H1 (cell line): ENCODE measurements at places on chromosomes 2 and 18. TPM values are rescaled to one million over a fixed set of nuclear protein-coding genes. Genes with fewer than 3 reads are reported as not detected.

DNA sequence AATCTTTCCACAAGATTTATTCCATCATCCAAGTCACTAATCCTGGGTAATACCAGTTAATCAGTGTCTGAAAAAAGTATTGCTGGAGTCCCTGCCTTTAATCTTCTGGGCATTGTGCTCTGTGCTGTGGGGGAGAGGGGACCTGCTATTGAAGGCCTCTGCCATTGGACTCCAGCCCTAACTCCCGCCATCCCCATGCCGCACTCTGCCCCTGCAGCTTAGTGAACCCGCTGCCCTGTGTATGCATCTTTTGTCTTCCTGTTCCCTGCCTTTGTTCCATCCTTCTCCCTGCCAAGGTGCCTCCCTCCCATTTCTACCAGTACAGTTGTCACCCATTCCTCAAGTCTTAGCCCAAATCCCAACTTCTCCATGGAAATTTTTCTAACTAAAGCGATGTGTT lies 113.8 kb upstream of the EPAS1 start:
- DNase-seq = no peak

GRCh38 chr2:170680172-170680941 lies 34.8 kb upstream of the SP5 start:
- DNase-seq = no peak

- DNase-seq = no peak
Observed at GRCh38 chr18:37012452-37012851, 183.5 kb downstream of the KIAA1328 start.

SCN9A gene
- 6.1 and 6.2 TPM in 2 replicates for total RNA-seq

- no peak for DNase-seq
Observed at GRCh38 chr2:66443979-66444861, 9.3 kb downstream of the MEIS1 start.

TWIST2 gene
- total RNA-seq = 2.1 and 2.6 TPM in 2 replicates

DNA sequence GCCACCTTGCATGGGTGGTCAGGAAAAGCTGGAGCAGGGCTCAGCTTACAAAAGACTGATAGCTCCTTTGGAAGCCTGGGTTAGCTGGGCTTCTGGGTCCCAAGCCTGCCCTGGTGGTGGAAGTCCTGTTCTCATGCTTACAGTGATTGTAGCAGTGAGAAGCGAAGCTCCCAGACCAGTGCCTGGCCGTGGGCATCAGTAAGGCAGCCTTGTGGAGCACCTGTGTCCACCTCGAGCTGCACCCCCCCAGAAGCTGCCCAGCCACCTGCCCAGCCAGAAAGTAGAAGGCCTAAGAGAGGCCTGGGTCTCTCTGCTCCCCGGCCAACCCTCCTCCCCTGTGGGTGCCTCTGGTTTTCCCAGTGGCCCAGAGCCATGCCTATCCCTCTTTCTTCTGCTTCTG lies 10.5 kb downstream of the GLI2 start:
- DNase-seq = no peak

DNA sequence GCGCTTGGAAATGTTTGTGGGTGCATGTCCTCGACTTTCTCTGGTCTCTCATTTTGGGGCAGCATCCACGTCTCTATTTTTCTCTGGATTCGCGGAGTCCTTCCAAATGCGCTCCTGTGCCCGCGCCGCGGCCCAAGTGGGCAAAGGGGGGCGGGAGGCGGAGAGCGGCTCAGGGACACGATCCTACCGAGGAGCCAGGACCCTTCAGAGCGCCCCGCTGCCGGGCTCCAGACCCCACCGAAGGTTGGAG lies 990 bp downstream of the EPAS1 start:
- peak; percentile 70 for DNase-seq

DNA sequence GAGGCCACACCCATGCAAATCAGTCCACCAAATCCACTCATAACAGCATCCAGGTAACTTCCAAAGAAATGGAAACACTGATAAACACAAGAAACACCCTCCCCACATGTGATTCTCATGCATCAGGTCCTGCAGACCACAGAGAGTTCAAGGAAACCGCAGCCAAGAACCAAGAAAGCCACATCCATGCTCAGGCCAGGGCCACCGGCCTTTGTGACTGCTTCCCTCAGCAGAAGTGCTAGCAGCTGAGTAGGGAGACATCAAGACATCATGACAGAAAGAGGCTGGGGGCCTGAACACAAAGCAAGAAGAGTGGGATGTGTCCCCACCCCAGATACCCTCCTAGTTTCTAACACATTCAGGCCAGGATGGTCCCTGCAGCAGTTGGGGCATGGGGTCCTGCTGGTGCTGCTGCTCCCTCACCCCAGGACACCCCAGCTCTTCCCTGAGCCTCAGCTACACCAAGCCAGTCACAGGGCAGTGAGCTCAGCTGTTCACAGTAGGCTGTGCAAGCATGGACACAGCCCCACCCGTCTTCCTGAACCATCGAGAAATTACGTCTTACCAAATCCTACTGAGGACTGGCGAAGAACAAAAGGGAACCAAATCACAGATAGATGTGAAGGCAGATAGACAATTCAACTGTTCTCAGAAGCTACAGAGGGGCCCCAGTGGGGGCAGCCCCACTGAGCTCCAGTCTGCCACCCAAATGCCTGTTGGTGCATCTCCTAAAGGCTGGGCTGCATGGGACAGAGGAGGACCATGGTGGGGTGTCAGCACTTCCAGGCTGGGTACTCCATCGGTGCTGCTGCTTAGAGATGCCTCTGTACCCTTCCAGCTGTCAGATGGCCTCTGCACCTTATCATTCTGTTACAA lies 60.9 kb downstream of the HDAC4 start:
- no peak for DNase-seq

GRCh38 chr18:27728659-27729058 lies 448.3 kb downstream of the CDH2 start:
- no peak for DNase-seq

DNA sequence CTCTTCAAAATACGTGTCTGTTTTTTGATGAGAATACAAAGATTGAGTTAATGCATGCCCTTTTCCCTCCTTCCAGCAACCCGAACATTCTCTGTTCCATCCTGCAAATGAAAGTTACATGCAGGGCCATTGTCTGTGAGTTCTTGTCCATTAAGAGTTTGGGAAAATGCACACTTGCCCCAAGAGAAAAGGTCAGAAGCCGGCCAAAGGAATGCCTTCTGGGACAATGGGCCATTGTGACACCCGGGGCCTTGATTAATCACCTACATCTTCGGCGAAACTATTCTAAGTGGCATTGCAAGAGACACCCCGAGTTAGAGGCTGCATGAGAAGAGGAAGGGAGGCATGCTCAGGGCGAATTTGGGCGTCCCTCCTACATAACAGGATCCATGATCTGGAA lies 73.7 kb upstream of the COPS8 start:
- DNase-seq = no peak

DNA sequence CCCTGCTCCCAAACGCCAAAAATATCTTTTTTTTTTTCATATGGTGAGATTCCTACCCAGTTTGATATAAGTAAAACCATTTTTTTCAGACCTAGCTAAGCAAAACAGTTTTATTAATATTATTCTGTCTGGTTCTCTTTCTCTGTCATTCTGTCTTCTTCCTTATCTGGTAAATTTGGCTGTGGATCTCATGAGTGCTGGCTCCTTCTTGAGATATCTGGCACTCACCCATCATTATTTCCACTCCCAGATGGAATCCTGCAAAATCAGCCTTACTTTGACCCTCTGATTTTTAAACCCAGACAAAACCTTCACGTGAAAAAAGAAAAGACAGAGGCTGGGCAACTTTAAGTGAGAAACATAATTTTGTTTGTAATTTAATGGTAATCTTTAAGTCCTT lies 373.6 kb downstream of the NYAP2 start:
- DNase-seq = no peak

GRCh38 chr2:30653847-30654246 lies 153.4 kb downstream of the CAPN13 start:
- DNase-seq = no peak

GRCh38 chr2:54604871-54605270 lies 118.6 kb upstream of the EML6 start:
- no peak for DNase-seq

DNA sequence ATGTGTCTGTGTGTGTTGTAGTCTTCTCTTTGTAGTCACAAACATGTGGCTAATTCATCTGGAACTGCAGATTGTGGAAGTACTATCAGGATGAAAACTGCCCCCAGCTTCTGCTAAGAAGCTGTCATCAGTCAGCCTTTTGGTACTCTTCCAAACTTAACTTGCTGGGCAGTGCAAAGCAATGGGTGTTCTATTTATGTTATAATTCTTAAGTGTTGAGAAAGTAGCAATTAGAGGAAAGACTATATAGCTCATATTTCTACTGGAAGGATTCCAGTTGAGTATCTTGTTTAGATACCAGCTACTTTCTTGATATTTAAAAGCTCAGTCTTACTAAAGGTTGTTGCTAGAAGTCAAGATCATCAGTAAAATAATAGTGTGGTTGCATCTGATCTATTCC lies 52.1 kb downstream of the SLC38A11 start:
- no peak for DNase-seq

DNA sequence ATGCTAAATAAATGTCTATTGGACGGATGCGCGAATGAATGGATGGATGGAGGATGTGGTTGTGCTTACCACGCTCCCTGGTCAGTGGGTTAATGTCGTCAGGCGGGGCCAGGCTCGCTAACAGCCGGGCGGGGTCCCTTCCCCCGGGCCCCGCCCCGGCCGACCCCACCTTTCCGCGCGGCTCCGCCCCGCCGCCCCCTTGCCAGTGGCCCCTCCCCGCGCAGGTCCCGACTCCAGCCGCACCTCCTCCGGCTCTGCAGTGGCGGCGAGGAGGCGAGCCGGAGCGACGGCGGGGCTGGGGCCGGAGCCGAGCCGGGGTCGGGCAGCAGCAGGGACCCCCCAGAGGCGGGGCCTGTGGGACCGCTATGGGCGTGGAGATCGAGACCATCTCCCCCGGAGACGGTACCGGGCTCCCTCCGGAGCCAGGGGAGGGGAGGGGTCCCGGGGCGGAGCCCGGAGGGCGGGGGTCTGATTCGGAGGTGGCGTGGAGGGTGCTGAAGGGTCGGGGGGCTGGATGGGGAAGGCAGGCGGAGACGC lies at the start of gene FKBP1B:
Gene FKBP1B, plus strand, starts transcription at position 257 of the 537 bp plus-strand sequence. Its CDS starts 109 bp downstream, at position 366.
- peak; percentile 64 for DNase-seq

DNA sequence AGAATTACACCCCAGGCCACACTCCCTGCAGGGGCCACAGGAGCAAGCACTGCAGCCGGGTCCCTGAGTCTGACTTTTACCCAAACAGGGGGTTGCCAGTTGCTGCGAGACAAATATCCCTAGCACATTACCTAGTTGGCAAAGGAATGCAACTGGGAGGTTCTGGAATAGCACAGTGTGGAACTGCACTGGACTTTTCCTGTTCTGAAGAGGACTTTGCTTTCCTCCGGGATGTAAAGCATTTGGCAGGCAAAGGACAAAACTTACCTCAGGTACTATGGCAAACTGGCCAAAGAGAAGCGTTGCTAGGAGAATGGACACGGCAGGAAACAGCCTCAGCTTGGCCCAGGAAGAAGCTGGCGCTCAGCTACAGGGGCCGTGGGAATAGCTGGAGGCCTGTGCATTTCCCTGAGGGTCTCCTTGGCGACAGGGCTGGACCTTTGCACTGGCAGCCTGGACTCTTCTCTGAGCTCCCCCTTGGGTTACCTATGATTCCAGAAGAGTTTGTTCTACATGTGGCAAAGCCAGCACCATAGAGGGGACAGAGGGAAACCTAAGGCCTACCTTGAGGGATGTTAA lies 45.0 kb downstream of the BCL11A start:
- DNase-seq = no peak

GRCh38 chr2:238636269-238637073 lies 209.7 kb downstream of the ASB1 start:
- DNase-seq = no peak

SERPINB4 gene
- 0.32 and 0.96 TPM in 2 replicates for total RNA-seq

PARD3B gene
- total RNA-seq = 4.9 and 5.7 TPM in 2 replicates

SETBP1 gene
- total RNA-seq = 4.6 and 6.5 TPM in 2 replicates

SP5 gene
- total RNA-seq = 0.31 TPM in 1 of 2 replicates, not detected in the other

C2orf78 gene
- total RNA-seq = 0.21 and 0.39 TPM in 2 replicates

- DNase-seq = no peak
Observed at GRCh38 chr2:26740890-26741302, 23.2 kb upstream of the SLC35F6 start.

GRCh38 chr2:30679426-30680088 lies 127.7 kb downstream of the CAPN13 start:
- peak; percentile 33 for DNase-seq

DNA sequence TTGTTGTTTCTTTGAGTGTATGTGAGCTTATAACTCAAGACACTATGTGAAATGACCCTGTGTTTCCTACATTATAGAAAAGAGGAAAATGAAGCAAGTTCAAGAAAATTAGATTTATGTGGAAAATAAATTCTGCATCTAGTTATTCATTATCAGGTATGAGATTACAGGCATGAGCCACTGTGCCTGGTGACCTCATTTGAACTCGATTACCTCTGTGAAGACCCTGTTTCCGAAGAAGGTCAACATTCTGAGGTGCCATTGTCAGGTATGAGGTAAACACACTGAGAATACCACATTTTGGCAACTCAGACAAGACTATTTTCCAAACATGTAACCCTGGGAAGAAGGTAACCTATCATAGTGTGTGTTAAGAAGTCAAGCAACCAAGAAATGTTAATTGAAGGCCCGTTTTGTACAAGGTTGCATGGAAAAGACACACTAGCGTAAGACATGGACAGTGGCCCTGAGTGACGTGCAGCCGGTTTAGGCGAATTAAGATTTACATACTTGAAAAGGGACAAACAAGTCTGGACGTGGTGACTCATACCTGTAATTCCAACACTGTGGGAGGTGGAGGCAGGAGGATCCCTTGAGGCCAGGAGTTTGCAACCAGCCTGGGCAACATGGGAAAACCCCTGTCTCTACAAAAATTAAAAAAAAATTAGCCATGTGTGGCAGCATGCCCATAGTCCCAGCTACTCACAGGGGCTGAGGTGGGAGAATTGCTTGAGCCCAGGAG lies 186.6 kb downstream of the NEDD4L start:
- DNase-seq = no peak

DNA sequence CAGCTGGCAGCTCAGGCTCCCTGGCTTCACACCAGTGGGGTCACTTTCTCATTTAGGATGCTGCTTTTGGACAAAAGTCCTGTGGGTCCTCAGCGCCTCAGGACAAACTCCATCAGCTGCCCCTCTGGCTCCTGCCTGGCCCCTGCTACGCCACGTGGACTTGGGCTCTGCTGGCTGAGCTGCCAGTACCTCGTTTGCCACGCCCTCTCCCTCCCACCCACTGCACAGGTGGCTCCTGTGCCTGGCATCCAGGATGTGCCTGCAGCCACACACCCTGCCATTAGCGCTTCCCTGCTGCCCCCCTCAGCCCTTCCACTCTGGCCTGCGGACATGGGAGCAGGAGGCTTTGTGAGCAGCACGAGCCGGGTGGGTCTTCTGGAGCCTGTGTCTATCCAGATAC lies 118.9 kb downstream of the ZNF236 start:
- DNase-seq = no peak
